ENCODE measurements at places on chromosomes 11 and 22. TPM values are rescaled to one million over a fixed set of nuclear protein-coding genes. Genes with fewer than 3 reads are reported as not detected.

GRCh38 chr11:79196950-79197349 is 243.9 kb downstream of the TENM4 start:
- no peaks in the 10 kb centered on the region for H3K4me1 ChIP-seq
- no peak overlapping the region for H3K4me3 ChIP-seq
- H3K27ac ChIP-seq = no peak overlapping the region

DNA sequence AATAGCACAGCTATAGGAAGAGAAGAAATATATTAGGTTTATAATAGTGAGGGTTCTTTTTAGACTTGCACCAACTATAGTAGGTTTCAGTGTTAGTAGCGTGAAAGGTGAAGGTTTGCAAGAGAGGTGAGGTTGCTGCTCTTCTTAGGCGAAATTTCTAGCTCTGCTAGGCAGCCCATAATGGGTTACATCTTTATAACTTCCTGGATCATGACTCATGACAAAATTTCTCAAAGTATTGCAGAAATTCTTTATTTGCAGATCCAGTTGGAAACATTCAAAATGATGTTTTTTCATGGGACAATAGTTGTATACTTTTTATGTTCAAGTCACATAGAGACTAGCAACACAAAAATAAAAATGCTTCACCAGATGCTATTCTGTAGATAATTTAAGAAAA is 260.0 kb downstream of the SOX6 start:
- no peak overlapping the region for H3K4me3 ChIP-seq
- no peaks in the 10 kb centered on the region for H3K27me3 ChIP-seq
- DNase-seq = no peak

The PTPRCAP gene
- 6.9 TPM for total RNA-seq

GRCh38 chr11:121482231-121483129 is 29.7 kb upstream of the SORL1-AS1 start:
- H3K4me1 ChIP-seq = peaks cover 13% of the 10 kb centered on the region
- H3K4me3 ChIP-seq = no peak overlapping the region
- H3K27ac ChIP-seq = peak overlapping the region; percentile 5

The ST3GAL4 gene
- 7.5 TPM for total RNA-seq
